ENCODE measurements at places on chromosomes 3 and 15.

DNA sequence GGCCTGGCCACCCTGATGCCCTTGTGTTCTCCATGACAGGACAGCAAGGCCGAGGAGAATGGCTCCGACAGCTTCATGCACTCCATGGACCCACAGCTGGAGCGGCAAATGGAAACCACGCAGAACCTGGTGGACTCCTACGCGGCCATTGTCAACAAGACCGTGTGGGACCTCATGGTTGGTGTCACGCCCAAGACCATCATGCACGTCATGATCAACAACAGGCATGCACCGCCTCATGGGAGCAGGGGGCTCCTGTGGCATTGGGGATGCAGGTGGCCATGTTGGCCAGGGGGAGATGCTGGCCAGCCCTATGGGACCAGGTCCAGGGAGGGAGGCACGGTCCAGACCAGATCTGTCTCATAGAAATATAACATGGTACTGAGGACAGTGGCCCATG lies 62.9 kb downstream of the GOLGA8B start:
- DNase-seq = no peak

DNA sequence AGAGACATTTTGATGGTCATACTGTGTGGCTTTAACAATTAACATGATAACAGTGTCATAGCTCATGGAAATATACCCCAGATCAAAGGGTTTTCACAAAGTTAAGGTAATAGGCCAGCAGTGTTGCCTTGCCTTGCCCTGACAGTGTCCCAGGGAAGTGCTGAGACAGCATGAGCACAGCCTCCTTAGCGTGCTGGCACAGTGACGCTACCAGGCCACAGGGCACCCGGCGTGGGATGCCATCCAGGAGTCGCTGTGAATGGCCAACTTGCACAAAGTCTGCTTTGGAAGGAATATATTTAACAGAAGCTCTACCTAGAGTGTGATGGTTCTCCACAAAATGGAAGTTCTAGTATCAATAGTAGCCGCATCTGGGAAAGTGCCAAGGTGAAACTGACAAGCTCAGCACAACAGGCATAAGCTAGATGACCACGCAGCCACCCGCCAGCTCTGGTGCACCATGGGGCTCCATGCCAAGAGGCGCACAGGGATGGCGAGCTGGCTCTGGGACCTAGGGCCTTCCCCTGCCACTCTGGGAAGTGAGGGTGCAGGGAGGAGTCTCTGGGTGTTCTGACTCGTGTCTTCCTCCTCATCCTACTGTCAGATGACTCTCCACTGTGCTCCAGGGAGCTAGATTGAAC lies 86.2 kb downstream of the GABRB3 start:
- no peak for DNase-seq

GRCh38 chr3:83002869-83003445 lies 1241.5 kb upstream of the GBE1 start:
- DNase-seq = no peak

DNA sequence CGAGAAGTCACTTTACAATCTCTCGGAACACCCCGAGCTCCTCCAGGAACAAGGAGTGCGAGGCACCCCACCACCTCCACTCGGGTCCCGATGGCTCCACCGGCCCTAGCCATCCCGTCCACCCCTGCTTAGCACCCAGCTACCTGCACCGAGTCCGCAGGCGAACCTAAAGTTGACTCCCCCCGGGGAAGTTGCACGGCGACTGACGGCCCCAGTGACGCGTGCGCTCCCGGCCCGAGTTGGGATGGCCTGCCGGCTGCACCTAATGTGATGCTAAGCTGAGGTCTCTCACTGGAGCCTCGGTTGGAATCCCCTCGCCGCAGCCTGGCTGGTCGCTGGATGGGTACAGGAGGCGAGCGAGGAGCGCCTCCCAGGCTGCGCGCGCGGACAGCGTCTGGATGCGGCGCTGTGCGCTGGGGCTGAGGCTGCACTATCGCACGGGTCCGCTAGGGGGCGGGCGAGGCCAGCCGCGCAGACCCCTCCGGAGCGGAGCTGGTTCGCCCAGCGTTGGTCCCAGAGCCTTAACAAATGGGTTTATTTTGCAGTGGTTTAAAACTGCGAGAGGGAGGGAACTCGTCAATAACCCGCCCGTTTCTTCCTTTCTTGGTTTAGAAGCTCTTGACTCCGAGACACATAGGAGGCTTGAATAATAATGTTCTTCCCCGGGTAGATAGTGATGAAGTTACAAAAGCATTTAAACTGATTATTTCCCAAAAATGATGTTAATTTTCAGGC lies at the start of gene OXTR:
Gene OXTR (minus strand): TSS at position 526 of the 735 bp plus-strand sequence. CDS start 1,426 bp downstream, outside the sequence.
- DNase-seq = peak; percentile 40

DNA sequence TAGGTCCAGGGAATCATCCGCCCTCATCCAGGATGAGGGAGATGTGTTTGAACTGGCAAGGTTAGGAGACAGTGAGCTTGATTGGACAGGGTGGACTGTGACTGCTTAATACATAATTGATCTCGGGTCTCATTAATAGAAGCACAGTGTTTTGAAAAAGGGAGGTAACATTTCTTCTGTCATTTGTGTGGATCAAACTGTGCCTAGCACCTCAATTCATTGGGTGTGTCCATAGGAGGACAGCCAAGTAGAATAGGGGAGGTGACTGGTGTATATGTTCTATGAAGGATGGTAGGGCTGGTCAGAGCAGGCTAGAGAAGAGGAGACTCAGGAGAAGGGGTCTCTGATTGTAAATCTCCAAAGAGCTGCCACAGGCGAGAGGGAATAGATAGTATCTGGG lies 2.8 kb upstream of the INSYN1 start:
- no peak for DNase-seq

DNA sequence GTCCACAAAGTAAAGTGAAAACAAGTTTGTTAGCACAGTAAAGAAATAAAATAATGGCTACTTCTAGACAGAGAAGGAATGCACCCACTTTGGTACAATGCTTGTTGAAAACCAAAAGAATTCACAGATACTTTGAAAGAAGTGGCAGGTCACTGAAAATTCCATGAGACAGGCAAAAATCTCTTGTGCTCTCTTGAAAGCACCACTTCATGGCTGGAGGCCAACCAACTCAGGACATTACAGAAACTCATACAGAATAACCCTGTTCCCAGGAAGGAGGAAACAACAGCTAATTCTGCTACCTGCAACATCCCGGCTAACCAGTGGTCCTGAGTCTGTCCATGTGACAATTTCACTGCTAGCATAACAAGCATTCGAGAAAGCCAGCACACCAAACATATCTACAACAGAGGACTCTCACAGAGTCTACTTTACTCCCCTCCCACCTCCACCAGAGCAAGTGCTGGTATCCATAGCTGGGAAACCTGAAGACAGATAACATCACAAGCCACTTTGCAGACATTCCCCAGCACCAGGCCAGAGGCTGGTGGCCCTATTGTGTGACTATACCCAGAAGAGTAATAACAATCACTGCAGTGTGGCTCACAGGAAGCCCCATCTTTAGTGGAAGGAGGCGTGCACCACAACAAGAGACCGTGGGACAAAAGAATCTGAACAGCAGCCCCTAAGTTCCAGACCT lies 255.3 kb upstream of the SLITRK3 start:
- DNase-seq = no peak

- DNase-seq = no peak
Measured at GRCh38 chr15:24067733-24068501, 380.8 kb upstream of the NDN start.

DNA sequence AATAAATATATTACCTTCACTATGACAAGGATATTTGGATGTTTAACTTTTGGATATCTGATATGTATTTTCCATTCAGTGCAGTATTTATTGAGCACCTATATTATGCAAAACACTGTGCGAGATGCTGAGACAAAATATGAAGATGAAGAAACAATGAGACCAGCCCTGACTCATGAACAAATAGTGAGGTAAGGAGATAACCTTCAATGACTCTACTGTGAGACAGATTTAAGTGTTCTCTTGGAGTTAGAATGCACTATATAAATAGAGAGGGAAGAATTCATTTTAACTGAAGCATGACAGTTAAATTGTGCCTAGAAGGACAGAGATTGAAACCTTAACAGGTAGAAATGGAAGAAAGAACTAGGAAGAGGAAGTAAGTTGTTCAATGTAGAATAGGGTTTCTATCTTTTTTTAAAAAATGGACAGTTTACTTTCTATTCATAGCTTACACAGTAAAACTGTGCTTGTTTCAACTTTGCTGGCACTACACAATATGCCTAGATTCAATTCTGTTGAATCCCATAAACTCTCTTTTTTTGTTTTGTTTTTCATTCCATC lies 124.2 kb downstream of the ZBTB20 start:
- no peak for DNase-seq

GRCh38 chr3:128402319-128402718 lies 64.4 kb downstream of the DNAJB8 start:
- no peak for DNase-seq

- DNase-seq = no peak
Measured at GRCh38 chr3:187063286-187064121, 75.8 kb downstream of the RPL39L start.

GRCh38 chr3:77329116-77329515 lies 289.2 kb downstream of the ROBO2 start:
- no peak for DNase-seq

DNA sequence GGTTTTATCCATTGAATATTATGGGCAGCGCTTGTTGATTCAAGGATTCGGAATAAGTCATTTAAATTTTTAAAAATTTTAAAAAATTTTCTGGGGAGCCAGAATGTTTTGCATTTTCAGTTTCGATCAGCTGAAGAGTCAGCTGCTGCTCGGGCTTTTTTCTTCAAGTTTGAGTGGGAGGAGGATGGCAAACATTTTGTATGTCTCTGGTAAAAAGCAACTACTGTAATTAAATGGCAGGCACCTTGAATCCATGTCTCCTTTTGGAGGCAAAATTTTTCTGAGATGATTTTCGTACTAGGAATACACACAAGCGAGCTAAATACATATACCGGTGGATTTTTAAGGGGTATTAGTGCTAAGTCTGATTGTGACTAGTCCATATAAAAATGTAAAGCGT lies 612 bp downstream of the C3orf38 start:
- DNase-seq = no peak

GRCh38 chr3:75781079-75781745 lies 4.1 kb downstream of the ZNF717 start:
- DNase-seq = no peak

DNA sequence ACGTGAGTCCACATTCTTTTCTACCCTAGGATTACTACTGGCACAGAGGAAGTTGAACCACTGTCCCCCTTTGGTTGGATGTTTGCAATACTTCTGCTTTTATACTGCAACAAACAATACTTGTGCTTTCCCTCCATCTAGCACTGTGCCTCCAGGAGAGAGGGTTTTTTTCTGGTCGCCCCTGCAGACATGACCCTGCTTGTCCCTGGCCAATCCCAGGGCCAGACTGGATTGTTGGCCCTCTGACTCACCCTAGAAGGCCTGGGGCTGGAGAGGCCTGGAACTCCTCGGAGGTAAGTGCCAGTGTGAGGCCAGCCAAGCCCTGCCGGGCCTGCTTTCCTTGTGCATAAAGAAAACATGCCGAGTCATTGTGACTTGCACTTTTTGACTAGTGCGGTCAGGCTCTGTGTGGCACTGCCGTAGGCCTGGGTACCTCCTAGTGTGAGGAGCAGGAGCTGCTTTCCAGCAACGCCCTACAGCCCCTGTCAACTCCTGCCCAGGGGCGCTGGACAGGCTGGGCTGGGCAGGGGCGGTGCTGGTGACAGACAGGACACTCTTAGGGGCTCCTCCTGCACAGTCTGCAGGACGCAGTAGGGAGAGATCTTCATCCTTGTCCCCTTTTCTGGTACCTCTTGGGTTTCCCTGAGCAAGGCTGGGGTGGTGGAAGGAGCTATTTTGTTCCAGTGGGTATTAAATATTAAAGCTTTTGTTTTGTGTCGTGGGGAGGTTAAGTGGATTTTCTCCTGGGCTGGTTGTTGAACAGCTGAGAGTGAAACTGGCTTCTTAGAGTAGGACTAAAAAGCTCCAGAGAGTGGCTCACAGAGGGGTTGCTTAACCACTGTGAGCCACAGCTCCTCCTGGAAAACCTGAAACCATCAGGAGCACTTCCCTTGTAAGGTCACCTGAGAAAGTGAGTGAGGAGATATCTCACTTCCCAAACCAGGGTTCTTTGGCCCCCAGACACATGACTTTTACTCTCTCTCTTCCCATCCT lies 14.4 kb upstream of the TKT start:
- peak; percentile 62 for DNase-seq

DNA sequence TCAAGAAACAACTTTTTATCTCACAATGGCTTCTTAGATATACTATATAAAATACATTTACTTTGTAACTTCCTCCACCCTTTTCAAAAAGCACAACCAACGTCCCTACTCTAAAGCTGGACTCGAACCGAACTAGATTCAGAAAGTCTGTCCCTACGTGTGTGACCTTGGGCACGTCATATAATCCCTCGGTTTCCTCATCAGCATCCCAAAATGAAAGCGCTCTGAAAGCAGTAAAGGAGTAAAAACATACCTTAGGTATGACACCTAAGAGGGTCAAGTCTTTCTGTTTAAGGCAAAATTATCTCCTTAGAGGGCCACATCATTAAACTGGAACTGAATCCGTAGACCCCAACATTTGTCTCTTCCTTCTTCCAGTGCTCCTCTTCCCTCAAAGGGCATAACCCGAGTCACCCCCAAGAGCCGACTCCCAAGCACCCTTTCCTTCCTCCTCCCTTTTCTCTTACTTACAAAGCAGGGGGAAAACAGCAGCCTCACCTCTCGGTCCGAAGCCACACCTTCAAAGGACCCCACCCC lies 663 bp downstream of the PDCD10 start:
- DNase-seq = no peak

DNA sequence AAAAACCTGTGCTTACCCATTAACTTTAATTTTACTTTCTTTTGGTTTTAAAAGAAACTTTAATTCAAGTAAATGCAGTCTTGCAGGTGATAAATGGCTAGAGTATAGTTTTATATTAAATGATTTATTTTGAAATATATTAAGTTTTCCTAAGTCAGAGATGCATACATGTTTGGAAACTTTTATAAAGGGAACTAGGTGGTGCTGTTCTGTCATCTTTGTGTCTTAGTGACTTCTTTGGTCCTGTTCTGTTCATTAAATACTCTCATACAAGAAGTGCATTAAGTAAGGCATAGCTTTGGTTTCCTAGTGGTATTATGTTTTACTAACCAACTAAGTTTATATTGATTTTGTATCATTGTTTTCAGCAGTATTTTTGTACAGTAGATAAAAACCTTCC lies 15.6 kb downstream of the CADM2 start:
- DNase-seq = no peak

DNA sequence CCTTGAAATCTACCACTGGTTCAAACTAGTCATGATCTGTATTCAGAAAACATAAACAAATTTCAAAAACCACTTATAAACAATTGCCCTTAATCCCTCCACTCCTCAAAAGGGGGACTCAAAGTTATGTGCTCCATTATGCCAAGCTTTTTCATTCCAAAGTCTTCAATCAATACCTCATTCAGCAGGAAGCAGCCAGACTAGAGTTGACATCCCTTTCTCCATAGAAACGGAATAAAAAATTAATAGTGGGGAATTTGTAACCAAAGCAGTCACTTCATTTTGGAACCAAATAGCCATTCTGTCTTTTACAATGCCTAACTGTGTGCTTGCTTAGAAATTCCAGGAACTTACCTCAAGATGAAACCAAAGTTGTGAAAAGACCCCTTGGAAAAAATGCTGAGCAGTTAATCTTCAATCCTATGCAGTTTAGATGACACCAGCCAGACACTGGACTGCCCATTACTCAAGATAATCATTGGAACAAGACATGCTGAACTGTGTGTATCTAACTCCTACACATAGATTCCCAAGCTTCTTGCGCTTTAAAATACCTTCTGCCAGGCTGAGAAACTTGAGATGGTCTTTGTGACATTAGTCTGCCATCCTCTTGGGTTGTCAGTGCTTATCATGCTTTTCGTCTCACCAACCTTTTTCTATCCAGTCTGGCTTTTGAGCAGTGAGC lies 406.2 kb downstream of the PLOD2 start:
- DNase-seq = no peak

- DNase-seq = no peak
Measured at GRCh38 chr3:127274200-127274760, 13.6 kb downstream of the PRR20G start.

GRCh38 chr3:139020868-139021234 lies at the start of gene PRR23B:
Gene PRR23B (minus strand): TSS chr3:139020926. CDS start chr3:139020661, 265 bp downstream.
- no peak for DNase-seq

Measured in amygdala (tissue), 56 donors.